ENCODE measurements at places on chromosomes 1 and 21. TPM values are rescaled to one million over a fixed set of nuclear protein-coding genes. Genes with fewer than 3 reads are reported as not detected.

Gene KLHDC9
- total RNA-seq, result 4.0 TPM

Gene APCS
- not detected for total RNA-seq

Gene PAPPA2
- 0.35 TPM for total RNA-seq

Gene ATP8B2
- total RNA-seq, result 77.8 TPM

Gene CCDC27
- not detected for total RNA-seq

Gene MYBPH
- total RNA-seq, result 0.18 TPM

Gene AMY1A
- not detected for total RNA-seq

Gene FMO4
- 4.1 TPM for total RNA-seq

Gene RGS21
- not detected for total RNA-seq

Gene LEMD1
- total RNA-seq, result not detected

Gene EFNA3
- 0.53 TPM for total RNA-seq

Data from myometrial cell (primary cell).